DMS79 (cell line): ENCODE measurements at places on chromosomes 13 and 19.

GRCh38 chr19:33953023-33953422 is 156.4 kb downstream of the KCTD15 start:
- DNase-seq: no peak

DNA sequence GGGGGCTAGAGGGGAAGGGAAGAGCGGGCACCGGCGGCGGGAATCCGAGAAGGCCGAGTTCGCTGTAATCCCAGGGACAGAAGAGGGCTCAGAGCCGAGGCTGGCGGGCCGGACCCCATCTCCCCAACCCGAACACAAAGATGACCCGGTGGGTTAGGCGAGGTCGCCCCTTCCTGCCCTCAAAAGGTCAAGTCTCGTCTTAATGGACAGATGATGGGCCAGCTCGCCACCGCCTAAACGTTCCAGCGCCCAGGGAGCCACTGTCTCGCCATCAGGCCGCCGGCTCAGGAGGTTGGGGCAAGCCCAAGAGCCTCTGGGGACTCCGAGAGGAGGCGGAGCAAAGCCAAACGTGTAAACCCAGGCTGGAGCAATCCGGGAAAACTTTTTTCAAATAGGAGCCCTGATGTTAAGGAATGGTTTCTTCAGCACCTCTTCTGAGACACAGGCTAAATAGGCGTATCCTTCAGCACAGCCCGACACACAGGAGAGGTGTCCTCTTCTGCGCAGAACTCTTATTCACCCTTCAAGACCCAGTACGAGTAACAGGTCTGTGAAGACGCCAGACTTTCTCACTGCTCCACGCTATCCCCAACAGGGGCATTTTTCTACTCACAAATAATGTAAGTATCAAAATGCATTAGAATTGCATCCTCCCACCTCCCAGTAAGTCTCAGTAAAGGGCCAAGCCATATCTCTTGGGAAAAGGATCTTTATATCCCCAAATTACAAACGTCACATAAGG is 6.3 kb upstream of the POU4F1 start:
- DNase-seq: no peak

DNA sequence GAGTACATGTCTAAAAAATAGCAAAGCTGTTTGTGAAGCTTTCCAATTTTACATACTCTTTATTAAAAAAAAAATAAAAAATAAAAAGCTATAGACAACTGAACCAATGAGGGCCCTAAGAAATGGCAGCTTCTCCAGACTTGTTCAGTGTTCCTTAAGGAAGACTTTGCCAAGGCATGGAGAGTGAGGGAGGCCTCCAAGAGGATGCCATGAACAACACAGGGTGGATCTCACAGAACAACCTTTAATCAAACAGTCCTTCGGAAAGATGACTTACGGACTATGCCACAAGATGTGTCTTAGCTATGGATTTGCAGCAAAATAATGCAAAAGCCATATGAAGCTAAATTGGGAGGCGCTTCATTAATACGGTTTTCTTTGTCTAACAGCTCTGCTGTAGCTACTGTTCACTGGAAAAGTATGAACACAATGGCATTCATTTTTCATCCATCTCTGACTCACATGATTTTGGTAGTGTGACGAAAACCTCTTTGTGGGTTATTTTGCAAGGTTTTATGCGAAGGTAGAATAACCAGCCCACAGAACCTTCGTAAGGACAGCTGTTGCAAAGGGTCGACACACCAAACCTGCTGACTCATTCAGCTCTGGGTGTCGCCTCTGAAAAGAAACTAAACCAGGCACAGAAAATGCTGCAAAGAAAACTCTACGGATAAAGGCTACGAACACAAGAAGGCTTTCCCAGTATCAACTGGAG is 27.7 kb downstream of the EFNB2 start:
- DNase-seq: no peak

- DNase-seq: peak; percentile 10
Observed at GRCh38 chr19:41264581-41265394, 616 bp downstream of the HNRNPUL1 start.

GRCh38 chr13:99085139-99085807 is 107.4 kb upstream of the DOCK9 start:
- DNase-seq: no peak

- peak; percentile 35 for DNase-seq
Observed at GRCh38 chr13:22012686-22013085, 341.8 kb downstream of the FGF9 start.

DNA sequence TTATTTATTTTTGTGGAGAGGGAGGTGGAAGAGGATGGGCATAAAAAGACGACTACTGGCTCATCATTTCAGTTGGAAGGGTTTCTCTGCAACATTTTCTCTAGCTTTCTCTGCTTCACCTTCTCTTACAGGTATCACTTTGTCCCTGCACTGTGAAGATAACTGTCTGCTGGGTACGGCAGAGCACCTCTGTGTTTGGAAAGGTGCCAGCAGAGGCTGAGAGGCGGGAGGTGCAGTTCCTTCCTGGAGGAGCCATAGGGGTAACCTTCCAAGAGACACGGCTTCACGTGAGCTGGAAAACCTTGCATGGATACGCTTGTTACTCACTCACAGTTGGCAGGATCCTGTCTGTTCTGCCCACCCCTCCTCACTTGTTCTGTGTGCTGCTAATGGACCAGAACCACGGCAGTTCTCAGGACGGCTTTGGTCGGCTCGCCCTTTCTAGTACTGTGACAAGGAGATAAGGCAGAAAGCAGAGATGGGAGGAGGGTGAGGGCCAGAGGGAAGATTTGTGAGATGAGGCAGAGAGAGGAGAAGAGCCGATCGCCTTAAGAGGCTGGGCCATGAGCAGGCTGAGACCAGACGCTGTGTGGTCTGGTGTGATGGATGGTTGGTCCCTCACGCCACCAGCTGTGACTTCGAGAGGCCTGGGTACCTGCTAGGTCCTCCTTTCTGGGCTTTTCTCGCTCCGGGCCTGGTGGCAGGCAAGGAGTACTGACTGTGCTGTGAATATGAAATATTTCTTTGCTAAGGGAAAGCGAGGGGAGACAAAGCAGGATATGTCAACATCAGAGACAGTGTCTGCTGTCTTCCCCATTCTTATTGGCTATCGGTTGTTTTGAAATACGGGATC is 66.8 kb downstream of the MRPL57 start:
- DNase-seq: peak; percentile 70

DNA sequence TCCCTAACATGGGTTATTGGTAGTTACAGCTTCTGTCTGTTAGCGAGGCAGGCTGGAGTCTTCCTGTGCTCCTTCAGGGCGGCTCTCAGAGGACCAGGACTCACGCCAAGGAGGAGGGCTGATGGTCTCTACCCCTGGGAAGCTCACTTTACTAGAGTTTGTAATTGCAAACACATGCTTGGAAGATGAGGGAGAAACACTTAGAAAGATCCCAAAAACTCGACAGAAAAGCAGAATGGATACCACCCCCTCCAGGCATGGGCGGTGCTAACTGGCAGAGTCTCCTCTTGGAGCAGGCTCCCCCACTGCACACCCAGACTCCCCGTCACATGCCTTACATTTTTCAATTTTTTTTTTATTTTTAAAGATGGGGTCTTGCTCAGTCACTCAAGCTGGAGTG is 62.0 kb downstream of the PARP4 start:
- DNase-seq: no peak

GRCh38 chr19:19548915-19549759 is 11.1 kb downstream of the CILP2 start:
- no peak for DNase-seq

- DNase-seq: no peak
Observed at GRCh38 chr13:34914416-34914815, 27.7 kb upstream of the NBEA start.

DNA sequence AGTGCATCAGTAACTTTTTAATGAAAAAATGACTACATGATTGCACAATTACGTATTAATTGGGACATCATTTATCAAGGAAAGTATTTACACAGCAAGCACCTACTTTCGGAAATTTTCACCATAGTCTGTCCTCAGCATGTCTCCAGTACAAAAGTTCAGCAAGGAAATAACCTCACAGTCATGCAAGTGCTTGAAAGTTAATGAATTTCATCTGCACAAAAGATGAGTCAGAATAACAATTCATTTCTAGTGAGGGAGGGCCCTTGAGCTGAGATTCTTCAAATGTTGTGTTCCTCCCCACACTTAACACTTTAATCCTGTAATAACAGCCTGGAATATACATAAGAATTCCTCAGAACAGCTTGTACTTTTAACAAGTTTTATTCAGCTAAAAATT is 49.0 kb upstream of the OXGR1 start:
- no peak for DNase-seq

DNA sequence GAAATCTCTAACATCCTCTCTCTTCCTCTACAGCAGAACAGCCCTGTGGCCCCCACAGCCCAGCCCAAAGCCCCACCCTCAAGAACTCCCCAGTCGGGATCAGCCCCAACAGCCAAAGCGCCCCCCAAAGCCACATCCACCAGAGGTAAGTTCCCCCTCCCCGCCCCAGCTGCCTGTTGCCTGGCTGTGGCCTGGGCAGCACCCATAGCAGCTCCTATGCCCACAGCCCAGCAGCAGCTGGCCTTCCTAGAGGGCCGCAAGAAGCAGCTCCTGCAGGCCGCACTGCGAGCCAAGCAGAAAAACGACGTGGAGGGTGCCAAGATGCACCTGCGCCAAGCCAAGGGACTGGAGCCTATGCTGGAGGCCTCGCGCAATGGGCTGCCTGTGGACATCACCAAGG is 14.5 kb downstream of the CC2D1A start:
- DNase-seq: no peak

DNA sequence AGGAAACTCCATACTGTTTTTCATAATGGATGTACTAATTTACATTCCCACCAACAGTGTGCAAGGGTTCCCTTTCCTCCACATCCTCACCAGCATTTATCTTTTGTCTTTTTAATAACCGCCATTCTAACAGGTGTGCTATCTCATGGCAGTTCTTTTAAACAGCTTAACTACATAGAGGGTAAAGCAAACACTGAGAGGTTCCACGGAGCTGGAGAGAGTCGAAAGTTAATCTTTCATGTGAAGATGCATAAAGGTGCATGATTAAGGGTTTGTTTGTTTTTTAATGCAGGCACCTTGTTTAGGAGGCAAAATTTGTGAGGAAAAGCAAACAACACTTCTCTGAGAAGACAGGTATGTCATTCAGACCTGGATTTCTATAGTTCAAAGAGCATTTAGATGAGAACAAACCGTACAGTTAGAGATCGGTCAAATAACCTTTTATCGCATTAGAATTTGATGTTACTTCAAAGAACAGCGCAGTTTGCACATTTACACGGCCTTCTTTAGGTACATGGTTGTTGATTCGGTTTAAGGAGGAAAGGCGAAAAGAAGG is 193.9 kb downstream of the RBM26 start:
- no peak for DNase-seq

GRCh38 chr19:12314553-12314952 is 18.9 kb downstream of the ZNF563 start:
- peak; percentile 14 for DNase-seq

GRCh38 chr13:109431217-109431616 is 355.2 kb downstream of the IRS2 start:
- DNase-seq: no peak

GRCh38 chr19:10968527-10969135 is 7.8 kb downstream of the SMARCA4 start:
- peak; percentile 79 for DNase-seq

DNA sequence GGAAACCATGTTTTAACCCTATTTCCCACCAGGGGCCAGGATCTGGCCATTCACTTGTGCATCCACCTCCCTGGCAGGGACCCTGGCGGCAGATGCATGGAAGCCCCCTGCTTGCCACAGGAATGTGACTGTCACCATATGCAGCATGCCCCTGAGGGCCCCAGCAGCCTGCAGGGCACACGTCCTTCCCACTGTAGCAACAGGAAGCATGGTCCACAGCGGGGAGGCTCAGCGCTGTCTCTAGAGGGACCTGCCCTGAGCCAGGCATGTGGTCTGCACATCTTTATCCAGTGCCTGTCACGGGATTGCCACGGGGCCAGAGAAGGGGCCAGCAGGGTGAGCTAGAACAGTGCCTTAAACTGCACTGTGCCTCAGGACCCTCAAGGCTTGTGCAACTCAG is 34.9 kb upstream of the MCF2L start:
- no peak for DNase-seq
